ENCODE measurements at places on chromosomes 16 and 17.

- DNase-seq = no peak
Observed at GRCh38 chr16:19203374-19203966, 35.4 kb downstream of the SYT17 start.

DNA sequence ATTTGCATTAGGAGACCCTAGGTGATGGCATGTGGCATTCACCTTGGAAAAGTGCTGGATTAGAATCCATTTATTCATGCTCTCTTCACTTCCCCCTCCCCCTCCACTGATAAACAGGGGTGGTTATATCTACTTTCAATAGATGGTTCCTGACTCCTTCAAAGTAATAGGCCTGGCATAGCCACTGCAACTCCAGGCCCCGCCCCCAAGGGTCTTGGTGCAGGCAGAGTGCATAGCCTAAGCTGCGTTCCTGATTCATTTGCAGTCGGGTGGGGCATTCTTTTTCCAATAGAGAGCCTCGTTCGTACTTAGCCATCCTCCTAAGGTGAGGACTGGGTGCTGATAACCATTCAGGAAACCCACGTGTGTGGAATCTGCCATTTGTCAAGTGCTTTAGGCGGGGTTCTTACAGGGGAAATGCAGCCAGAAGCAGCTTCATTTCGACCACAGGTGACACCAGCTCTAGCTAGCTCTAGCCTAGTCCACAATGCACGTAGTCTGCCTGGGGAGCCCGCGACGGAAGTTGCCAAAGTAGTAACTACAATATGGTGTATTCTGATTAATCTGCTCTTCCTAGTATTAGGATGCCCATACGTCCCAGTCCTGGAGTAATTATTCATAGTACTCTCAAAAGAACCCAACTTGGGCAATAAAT is 11.1 kb downstream of the UBE2O start:
- no peak for DNase-seq

GRCh38 chr17:75440738-75441448 is 15.5 kb upstream of the TMEM94 start:
- DNase-seq = no peak

GRCh38 chr16:53668869-53669268 is 34.8 kb downstream of the RPGRIP1L start:
- no peak for DNase-seq

GRCh38 chr16:87100306-87101058 is 216.7 kb downstream of the C16orf95 start:
- no peak for DNase-seq

GRCh38 chr17:72498364-72499210 is 377.8 kb downstream of the SOX9 start:
- no peak for DNase-seq

GRCh38 chr16:752007-752312 is 8.6 kb upstream of the MSLN start:
- DNase-seq = no peak

DNA sequence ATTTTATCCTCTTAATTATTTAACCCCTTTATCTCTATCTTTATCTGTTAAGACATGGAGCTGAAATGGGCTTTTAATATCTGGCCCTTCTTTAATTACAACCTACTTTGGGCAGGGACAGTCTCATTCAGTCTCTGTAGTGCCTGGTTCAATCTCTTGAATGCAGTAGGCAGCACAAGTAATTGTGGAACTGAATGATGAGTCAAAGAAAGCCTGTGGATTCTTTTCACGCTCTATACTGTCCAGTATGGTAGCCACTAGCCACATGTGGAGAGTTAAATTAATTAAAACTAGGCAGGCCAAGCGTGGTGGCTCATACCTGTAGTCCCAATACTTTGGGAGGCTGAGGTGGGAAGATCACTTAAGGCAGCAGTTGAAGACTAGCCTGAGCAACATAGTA is 9.3 kb downstream of the BPTF start:
- no peak for DNase-seq

DNA sequence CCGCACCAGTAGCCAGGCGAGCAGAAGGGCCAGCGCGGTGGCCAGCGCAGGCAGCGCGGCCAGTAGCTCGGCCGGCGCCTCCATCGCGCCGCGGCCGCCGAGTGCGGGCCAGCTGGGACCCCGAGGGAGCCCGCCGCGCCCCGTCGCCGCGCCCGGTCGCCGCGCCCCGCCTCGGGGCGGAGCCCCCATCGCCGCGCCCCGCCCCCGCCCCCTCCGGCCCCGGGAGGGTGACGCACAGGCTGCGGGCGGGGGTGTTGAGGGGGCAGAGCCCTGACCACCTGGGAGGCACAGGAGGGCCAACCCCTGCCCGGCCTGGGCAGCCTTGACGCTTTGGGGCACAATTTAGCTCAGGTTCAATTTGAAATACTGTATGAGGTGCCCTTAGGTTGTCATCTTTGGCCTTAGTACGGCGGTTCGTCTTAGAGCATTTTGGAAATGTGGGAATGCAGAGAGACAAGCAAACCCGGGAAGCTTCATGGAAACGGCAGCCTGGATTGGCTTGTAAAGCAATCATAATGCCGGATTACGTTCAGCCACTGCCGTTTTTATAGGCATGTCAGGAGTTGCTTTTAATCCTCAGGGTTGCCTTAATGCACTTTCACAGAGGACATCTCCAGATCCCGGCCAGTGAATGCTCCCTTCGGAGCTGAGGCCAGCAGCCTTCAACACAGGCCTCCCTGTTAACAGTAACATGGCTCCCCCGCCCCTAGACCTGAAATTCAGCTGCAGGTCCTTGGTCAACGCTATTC is at the start of gene MXRA7:
TSS of gene MXRA7 (minus strand) at position 103 of the 749 bp plus-strand sequence. CDS start at position 84, 19 bp downstream.
- DNase-seq = no peak

DNA sequence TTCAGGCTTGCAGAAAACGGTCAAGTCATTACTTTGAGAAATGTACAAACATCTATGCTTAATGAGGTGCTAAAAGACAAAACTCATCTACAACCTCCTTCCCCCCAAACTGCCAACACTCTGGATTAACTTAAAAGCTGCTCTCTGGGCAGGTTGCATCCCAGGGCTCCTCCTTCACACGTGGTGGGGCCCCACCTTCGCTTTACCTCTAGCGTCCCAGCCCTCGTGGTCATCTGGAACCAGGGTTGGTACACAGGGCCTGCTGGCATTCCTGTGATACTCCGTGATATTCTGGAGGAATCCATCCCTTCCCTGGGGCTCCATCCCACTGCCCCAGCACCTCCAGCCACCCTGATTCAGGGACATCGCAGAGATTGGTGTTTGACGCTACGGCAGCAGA is 4.8 kb downstream of the METRNL start:
- DNase-seq = no peak

DNA sequence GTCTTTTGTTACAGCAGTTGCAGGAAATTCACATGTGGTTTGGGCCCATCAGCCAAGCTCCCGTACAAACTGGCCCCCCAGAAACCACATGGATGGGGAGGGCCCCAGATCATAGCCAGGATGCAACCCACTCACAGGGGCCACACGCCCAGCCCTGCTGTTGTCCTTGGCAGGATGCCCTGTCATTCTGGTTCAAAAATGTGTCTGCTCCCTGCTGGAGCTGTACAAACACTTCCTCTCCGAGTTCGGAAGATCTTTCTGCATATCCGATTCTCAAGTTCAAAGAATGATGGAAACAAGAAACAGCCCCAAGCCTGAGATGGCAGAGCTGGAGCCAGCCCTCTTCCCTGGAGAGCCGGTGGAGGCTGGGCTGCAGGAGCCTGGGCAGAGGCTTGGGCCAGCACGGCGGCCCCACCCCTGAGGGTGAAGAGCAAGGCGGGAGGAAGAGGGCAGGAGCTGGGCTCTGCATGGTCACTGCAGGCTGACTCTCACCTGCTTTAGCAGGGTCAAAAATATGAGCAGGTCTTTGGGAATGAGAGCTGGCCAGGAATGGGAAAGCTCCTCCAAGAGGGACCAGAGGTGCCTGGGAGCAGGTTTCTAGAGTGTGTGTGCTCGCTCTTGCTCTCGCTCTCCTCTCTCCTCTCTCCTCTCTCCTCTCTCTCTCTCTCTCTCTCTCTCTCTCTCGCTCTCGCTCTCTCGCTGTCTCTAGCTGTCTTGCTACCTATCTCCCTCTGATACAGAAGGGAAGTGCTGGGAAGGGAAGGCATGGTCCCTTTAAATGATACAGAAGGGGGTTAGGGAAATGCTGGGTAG is 34.7 kb upstream of the ENPP7 start:
- no peak for DNase-seq

- DNase-seq = no peak
Observed at GRCh38 chr17:57553991-57554825, 190.9 kb downstream of the CCDC182 start.

GRCh38 chr17:27293359-27293897 is 486 bp upstream of the WSB1 start:
- DNase-seq = no peak

- DNase-seq = no peak
Observed at GRCh38 chr17:65523853-65524664, 37.4 kb downstream of the AXIN2 start.

DNA sequence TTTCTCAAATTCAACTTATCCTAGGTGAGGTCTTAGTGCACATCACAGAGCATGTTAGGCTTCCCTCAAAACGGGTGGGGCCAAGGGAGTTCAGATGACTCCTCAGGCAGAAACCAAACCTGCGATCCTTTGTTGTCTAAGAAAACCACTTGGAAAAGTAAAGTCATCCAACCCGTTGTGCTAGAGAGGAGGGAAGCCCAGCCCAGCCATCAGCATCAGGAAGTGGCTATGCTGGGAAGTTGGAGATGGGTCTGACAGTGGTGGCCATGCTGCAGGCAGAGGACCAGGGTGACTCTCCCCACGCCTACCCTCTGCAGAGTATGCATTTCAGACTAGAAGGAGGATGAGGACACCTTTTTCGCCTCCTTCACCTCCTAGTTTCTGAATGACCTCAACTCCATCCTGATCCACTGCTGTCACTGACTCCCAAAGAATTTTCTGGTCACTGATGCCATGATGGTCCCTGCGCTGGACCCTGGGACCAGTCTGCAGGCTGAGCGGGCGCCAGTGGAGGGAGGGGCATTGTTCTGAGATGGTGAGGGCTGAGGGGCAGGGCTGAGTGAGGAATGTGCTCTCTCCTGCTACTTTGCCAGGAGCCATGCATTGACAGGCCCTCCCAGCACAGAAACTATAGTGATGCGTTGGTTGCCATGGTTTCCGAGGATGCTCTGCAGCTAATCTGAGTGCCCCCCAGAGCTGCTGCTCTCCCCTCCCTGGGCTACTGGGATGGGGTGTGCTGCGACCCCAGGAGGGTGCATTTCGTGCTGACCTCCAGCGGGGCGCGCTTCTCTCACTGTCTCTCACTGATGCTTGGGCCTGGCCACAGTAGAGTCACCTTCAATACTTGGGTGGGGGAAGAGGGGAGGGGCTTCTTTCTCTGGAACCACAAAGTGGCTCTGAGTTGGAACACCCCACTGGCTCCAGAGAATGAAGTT is 20.4 kb downstream of the ALOX12B start:
- no peak for DNase-seq

DNA sequence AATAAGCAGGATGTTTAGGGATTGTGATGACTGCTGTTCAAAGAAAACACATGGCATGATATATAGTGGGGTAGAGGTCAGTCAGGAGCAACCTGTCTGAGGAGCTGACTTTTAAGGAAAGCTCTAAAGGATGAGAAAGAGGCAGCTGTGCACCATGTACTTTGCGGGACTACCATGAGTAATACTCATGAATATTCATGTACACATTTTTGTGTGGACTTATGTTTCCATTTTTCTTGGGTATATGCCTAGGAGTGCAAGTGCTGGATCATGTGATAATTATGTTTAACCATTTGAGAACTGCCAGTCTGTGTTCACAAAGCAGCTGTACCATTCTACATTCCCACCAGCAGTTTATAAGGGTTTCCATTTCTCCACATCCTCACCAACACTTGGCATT is 35.8 kb downstream of the BEAN1 start:
- no peak for DNase-seq

DNA sequence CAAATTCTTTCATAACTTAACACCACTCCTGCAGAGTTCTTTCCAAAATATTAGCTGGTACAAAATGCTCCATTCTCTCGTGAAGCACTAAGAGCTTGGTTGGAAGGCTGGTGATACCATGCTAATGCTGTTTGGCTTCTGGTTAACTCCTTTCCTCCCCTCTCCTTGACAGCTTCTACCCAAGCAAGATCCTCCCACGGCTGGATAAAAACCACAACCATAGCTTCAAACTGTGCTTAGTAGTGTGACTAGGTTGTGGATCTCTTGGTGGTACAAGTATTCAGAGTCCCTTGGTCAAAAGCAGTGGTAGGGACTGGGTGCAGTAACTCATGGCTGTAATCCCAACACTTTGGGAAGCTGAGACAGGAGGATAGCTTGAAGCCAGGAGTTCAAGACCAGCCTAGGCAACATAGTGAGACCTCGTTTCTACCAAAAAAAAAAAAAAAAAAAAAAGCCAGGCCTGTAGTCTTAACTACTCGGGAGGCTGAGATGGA is 2.3 kb downstream of the PHAF1 start:
- no peak for DNase-seq

DNA sequence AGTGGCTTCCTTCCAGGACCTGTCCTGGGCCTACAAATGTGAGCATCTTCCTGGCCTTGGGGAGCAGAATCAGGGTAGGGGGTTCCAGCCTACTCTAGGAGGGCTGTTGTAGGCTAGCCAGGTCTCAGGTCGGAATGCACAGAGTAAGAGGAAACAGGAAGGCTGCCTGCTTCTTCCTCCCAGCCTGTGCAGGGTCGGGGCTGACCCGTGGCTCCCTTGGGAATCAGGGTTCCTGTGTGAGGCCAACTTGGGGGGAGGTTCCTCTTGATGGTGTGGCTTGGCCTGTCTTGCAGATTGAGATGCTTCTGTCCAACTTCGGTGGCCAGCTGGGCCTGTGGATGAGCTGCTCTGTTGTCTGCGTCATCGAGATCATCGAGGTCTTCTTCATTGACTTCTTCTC is 32.3 kb downstream of the SCNN1G start:
- no peak for DNase-seq

- no peak for DNase-seq
Observed at GRCh38 chr16:12199524-12199923, 223.0 kb downstream of the SNX29 start.

- no peak for DNase-seq
Observed at GRCh38 chr16:52463904-52464303, 83.0 kb downstream of the TOX3 start.

GRCh38 chr17:72928454-72929136 is 163.9 kb downstream of the SLC39A11 start:
- DNase-seq = no peak

DNA sequence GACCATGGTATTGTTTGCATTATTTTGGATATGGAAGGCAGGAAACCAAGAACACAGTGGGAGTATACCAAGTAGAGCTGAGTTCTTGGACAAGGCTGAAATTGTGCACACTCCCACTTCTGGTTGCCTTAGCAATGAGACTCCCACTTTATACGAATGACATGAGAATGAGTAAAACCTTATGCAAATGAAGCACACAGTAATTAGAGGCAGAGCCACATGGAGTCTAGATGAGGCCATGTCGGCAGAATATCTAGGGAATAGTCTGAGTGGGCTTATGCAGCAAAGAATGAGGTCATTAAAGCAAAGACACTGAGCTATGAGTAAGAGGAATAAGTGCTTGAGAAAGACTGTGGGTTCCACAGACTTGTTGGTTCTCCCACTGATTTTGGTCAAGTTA is 178.7 kb downstream of the GRIN2A start:
- DNase-seq = no peak

All from epithelial cell of prostate (primary cell).